ENCODE measurements at places on chromosomes 3 and 15. TPM values are rescaled to one million over a fixed set of nuclear protein-coding genes. Genes with fewer than 3 reads are reported as not detected.
A peak's percentile ranks its signal among the peaks of the same experiment; 100 is the strongest.

GRCh38 chr15:27686369-27686768 is 412.7 kb downstream of the OCA2 start:
- no peak for DNase-seq

DNA sequence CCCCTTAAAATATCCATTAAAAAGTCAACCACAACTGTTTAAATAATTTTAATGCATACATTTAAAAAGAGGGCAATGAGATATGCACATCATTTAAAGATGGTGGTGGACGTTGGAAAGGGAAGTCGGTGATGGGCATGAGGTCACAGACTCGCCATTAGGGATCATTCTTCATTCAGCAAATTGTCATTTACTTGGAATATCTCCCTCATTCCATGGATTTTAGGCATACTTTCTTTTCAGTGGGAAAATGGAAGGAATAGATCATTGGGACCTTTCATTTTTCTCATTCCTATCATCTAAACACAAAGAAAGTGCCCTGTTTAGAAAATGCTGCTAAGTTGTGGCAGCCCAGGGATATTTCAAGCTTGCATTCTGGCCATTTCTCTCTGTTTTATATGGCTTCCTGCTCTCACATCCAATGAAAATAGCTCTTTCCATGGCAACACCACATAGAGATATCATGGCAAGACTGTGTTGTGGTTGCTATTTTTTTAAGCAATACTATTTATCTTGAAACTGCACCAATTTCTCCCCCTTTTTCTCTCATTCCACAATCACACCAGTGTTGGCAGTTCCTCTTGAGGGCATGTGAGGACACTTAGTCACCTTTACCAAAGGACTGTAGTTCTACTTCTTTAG is 40.7 kb upstream of the LMCD1 start:
- DNase-seq = no peak

DNA sequence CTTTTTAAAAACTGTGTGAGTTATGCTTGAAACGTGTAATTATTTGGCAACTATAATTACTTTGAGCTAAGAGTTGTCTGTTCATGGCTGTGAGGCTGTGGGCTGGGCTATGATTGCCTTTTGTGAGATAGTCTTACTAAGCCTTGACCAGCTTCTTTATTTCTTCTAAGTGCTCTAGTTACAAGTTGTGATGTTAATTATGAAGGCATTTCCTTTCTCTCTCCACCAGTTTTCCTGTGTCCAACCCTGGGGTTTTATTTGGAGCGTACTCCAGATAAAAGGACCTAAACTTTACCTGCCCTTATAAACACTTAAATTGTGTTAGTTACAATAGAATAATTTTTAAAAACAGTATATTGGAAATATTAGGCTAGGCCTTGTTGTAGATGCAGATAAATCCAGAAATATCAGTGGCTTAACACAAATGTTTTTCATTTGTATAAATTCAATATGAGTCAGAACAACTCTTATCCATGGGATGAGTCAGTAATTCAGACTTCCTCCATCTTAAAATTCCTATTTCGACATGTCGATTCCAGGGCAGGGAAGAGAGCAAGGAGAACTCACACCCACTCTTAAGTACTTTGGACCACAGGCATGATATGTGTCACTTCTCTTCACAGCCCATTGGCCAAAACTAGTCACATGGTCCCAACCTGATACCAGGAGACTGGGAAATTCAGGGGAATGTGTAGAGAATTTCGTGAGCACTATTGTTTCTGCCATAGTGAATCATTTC is 17.0 kb downstream of the TMEM62 start:
- DNase-seq = no peak

- DNase-seq = no peak
These were observed 129.1 kb upstream of the ANKRD28 start for GRCh38 chr3:15926871-15927270.

GRCh38 chr3:5583920-5584319 is 396.4 kb downstream of the EDEM1 start:
- no peak for DNase-seq

DNA sequence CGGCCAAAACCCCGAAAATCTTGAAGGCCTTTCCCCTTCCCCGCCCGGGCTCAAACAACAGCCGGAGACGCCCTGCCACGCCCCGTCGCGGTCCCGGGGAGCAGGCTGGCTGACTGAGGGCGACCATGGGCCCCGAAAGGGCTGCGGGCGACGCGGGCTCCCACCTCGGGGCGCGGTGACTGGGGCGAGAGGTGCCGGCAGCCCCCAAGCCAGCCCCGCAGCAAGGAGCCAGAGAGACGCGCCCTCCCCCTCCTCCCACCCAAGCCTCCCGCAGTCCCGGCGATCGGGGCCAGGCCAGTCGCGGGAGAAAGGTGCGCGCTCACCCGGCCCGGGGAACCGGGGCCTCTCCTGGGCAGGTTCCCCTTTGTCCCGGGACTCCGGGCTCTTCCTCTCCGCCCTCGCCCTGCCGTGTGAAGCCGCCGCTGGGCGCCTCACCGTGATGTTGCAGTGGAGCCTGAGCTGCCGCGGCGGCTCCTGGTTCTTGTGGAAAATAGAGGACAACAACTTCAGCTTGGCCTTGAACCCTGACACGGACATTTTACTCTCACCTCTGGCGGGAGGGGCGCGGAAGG is 30.6 kb upstream of the ZSCAN2 start:
- DNase-seq = peak; percentile 62

- no peak for DNase-seq
These were observed 25.4 kb upstream of the PRSS50 start for GRCh38 chr3:46742992-46743585.

- DNase-seq = no peak
These were observed 7.5 kb upstream of the TM4SF1 start for GRCh38 chr3:149384911-149385321.

GRCh38 chr15:98440917-98441316 is 207.4 kb upstream of the IGF1R start:
- DNase-seq = no peak

The CMTM6 gene
- 79.6 TPM for polyA plus RNA-seq

The GOLGA6B gene
- not detected for polyA plus RNA-seq
